Right cardiac atrium (tissue), 5 donors: ENCODE measurements at places on chromosomes 2 and 18. TPM values are rescaled to one million over a fixed set of nuclear protein-coding genes. Genes with fewer than 3 reads are reported as not detected.

SLC40A1 gene
- polyA plus RNA-seq, result 32.2 TPM

GTF2A1L gene
- polyA plus RNA-seq, result not detected

RNF152 gene
- polyA plus RNA-seq, result 3.6 TPM

TCF23 gene
- 0.05 TPM for polyA plus RNA-seq

ABCG5 gene
- not detected for polyA plus RNA-seq

WNT6 gene
- 1.7 TPM for polyA plus RNA-seq

NPPC gene
- polyA plus RNA-seq, result 1.7 TPM

RSAD2 gene
- 3.0 TPM for polyA plus RNA-seq

UGT1A10 gene
- not detected for polyA plus RNA-seq

ANKRD30B gene
- polyA plus RNA-seq, result not detected

NYAP2 gene
- not detected for polyA plus RNA-seq

GPR155 gene
- 4.3 TPM for polyA plus RNA-seq

TUBB6 gene
- 143 TPM for polyA plus RNA-seq

SYT4 gene
- 0.09 TPM for polyA plus RNA-seq

CHRND gene
- polyA plus RNA-seq, result 0.09 TPM

APOB gene
- polyA plus RNA-seq, result 3.6 TPM

CTLA4 gene
- polyA plus RNA-seq, result 0.07 TPM

LANCL1 gene
- polyA plus RNA-seq, result 20.1 TPM

ASB18 gene
- 1.2 TPM for polyA plus RNA-seq

TANK gene
- 24.1 TPM for polyA plus RNA-seq

FRZB gene
- 2.8 TPM for polyA plus RNA-seq

PFN4 gene
- polyA plus RNA-seq, result 2.8 TPM

FMNL2 gene
- 7.9 TPM for polyA plus RNA-seq

ZDBF2 gene
- 1.9 TPM for polyA plus RNA-seq

GDF7 gene
- 0.25 TPM for polyA plus RNA-seq

REG3A gene
- 0.41 TPM for polyA plus RNA-seq

CRYBA2 gene
- polyA plus RNA-seq, result not detected

HNMT gene
- 13.7 TPM for polyA plus RNA-seq

CAVIN2 gene
- polyA plus RNA-seq, result 76.0 TPM

STAM2 gene
- polyA plus RNA-seq, result 8.2 TPM

TMEFF2 gene
- polyA plus RNA-seq, result 0.79 TPM

CLEC4F gene
- 0.36 TPM for polyA plus RNA-seq

SEMA4F gene
- 1.7 TPM for polyA plus RNA-seq
